ENCODE measurements at places on chromosomes 4 and X.
A peak's percentile ranks its signal among the peaks of the same experiment; 100 is the strongest.

DNA sequence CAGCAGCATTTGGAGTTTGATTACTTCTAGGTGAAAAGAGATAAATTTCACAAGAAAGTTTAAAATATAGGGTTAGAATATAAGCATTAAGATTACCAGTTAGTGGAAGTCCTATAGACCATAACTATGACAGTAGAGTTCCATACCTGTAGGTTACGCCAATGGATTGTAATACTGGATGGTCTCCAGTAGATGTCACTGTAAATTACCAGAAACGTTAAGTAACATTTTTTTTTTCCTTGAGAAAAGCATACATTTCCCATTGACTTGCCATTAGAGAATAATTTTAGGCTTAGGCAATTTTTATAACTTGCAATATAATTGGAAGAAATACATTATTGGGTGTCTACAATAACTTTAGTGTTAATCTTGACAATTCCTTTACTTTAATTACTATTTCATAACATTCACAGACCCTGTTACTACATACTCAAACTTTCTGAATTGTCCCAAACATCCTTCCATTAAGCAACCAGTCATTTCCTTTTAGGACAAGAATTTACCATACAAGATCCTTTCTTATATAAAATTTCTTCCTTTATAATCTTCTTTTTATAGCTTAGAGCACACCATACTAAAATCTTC lies 304.1 kb upstream of the TECRL start:
- DNase-seq, result no peak

DNA sequence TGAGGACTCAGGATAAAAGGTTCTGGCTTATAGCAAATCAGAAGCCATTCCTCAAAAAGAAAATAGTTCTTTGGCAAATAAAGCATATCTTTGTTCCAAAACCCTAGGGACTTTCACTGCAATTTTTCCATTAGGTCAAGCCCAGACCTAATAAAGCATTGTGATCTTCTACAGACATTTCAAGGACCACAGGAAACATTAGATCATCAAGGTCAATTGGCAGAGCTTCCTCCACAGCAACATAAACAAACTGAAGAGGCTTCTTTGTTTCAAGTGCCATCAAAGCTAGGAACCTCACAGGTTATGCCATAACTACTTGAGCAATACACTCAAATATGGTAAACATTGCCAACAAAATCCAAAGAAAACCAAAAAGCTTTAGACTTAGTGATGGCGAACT lies 144.9 kb downstream of the ANXA5 start:
- DNase-seq, result no peak

GRCh38 chr4:136337216-136337615 lies 1195.1 kb downstream of the PCDH18 start:
- no peak for DNase-seq

GRCh38 chr4:161097821-161098220 lies 1066.0 kb downstream of the FSTL5 start:
- no peak for DNase-seq

GRCh38 chr4:179292468-179292867 lies 1850.2 kb upstream of the AGA start:
- DNase-seq, result no peak

- DNase-seq, result no peak
These were observed 49.1 kb downstream of the PRKG2 start for GRCh38 chr4:81165861-81166430.

DNA sequence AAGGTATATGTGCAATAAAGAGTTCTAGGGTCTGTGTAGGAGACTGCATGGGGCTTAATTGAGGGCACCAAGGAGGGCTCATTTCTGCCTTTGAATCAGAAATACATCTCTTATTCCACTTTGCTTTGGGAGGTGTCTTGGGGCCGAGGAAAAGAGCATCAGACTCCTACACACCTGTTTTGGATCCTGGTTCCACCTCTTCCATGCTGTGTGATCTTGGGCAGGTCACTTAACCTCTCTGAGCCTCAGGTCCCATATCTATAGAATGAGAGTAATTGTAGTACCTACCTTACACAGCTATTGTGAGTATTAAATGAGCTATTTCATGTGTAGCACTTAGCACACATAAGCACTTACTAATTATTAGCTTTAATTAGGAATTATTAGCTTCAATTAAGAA lies 100.6 kb downstream of the RTL5 start:
- no peak for DNase-seq

DNA sequence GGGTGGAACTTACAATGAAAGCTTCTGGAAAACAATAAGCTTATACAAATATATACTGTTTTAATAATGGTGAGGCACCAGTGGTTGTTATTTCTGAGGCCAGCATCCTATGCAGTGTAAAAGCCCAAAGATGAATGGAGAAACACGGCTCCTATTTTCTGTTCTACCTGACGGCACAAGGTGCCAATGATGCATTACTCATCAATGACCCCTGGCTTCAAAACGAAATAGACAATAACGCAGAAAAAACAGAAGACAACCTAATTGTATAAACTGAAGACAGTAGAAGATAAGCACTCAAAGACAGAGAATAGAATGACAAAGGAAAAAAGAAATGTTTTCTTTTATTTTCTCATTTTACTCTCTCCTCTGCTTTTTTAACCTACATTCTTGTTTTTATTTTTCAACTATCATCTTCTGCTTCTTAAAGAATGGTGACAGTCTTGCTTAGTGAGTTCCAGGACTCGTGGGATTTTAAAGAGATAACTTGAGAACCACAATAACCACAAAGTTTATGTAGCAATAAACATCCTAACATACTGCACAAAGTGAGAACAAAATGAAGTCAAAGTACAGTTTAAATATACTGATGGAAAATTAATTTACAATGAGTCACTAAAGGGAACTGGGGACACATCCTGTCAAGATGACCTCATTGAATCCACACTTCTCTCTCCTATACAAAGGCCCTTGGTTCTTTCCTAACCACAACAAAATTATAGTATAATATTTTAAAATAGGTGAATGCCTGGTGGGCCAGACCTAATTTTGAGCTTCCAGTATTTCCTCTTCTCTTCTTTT lies 169.8 kb downstream of the BTC start:
- DNase-seq, result peak; percentile 45

- no peak for DNase-seq
These were observed at the start of gene EDA2R for GRCh38 chrX:66638591-66639500. Gene EDA2R, minus strand, starts transcription at chrX:66639078. Its CDS starts 23,058 bp downstream, at chrX:66616020.

DNA sequence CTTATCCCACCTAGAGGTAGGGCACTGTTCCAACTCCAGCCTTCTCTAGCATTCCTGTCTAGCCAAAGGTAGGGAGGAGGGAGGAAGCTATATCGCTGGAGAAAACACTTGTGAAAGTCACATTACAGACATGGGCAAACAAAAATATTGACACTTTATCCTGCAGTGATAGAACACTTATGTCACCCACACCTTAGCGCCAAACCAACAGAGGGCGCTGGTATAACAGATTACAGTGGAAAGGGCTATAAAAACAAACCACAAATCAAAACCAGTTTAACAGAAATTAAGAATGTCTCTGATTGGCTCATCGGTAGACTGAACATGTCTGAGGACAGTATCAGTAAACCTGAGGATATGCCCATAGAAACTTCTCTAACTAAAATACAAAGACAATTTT lies 451.3 kb downstream of the TLL1 start:
- DNase-seq, result no peak

- DNase-seq, result no peak
These were observed 72.7 kb downstream of the FNIP2 start for GRCh38 chr4:158841540-158841939.

DNA sequence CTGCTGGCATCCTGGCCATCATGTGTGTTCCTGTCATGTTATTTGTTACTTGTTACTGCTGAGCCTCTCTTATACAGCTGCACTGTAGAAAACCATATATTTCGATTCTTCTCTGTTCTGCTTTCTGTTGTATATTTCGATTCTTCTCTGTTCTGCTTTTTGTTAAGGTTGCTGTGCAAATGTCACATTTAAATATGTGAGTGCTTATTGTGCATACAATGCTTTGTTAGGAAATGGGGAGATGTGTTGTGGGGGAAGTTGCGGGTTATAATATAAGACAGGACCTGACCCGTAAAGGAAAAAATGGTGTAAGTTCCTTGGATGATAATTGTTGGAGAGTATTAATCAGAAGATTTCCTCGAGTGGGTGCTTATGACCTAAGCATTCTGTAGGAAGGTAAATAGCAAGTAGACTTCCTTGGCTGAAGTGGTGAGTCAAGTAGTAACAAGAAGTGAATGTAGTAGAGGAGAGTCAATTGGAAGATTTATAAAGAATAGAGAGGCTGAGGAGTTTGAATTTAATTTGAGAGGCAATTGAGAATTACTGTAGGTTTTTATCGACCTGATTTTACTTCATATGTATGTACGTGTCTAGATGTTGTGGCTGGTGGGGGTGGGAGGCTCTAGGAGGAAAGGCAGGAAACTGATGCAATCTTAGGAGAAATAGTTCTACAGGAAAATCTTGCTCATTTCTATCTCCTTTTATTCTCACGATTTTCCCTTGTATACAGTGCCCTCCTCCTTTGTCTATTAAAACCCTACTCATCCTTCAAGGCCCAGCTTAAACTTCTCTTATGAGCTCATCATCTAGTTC lies 8.5 kb downstream of the OGT start:
- DNase-seq, result no peak

- no peak for DNase-seq
These were observed 1718.8 kb upstream of the PCDH10 start for GRCh38 chr4:131430302-131430701.

GRCh38 chr4:117800636-117801035 lies 233.7 kb upstream of the NDST3 start:
- no peak for DNase-seq

- no peak for DNase-seq
These were observed 506.6 kb downstream of the SH3BGRL start for GRCh38 chrX:81708487-81708886.

- peak; percentile 82 for DNase-seq
These were observed 213.1 kb upstream of the PSAPL1 start for GRCh38 chr4:7647600-7648543.

DNA sequence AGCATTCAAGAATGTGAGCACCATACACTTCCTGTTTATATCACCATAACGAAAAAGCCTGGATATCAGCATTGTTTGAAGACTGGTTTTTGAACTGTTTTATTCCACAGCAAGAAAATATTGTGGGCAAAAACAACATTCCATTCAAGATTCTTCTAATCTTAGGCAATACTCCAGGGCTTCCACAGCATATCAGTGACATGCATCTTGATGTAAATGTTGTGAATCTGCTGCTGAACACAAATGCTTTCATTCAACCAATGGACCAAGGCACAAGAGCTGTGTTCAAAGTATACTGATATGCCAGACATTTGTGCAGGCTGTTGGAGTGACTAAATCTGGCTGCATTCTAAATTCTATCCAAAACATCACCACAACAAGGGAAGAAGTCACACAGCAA lies 260.1 kb upstream of the ETNPPL start:
- no peak for DNase-seq

DNA sequence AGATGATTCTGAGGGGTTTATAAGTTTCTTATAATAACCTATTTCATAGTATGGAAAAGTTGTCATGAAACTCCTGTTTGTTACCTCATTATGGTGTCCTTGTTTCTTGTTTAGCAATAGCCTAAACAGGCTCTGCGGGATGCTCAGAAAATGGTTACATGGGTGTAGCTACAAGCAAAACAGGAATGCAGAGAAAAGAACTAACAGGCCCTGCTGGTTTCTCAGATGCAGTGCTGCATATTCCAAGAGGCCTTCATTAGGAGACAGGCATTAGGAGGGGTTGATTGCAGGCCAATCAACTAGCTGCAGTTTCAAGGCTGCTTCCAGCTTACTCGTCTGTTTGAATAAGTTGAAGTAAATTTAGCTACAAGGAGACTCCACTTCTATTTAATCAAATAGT lies 37.6 kb upstream of the HPGD start:
- DNase-seq, result no peak

- no peak for DNase-seq
These were observed 23.4 kb upstream of the SLC10A7 start for GRCh38 chr4:146545102-146545501.

DNA sequence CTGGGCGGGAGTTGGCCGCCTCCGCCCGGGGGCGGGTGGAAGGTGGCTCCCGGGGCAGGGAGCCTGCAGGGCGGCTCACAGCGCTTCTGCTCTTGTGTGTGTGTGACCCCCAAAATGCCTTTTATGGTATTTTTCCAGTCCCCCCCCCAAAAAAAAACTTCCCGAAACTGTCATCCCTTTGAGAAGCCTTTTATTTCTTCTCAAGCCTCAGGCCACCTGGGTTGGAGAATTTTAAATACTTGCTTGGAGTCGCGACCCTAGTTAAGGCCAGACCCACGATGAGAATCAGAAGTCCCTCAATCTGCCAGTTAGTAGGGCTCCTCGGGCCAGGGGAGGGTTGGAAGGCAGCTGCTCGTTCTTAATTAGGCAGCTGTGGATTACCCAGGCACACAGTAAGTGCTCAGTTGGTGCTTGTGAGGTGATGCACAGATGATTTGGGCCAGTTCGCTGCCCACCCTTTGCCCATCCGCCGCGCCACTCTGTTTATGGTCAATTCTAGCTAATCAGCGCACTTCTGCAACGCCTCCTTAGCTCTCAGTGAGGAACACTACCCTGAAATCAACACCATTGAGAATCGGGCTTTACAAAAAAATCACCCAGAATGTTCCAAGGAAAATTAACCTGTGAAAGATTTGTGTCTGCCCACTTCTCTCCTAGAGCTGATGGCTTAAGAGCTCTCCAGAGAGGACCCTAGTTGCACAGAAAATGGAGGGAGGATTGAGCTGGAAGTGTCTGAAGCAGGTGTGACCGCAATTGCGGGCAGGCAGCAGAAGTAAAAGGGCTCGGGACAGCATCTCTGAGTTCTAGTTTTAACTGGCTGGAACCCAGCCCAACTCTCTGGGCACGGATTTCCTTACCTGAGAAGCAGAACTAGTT lies 648 bp upstream of the SCD5 start:
- DNase-seq, result no peak

DNA sequence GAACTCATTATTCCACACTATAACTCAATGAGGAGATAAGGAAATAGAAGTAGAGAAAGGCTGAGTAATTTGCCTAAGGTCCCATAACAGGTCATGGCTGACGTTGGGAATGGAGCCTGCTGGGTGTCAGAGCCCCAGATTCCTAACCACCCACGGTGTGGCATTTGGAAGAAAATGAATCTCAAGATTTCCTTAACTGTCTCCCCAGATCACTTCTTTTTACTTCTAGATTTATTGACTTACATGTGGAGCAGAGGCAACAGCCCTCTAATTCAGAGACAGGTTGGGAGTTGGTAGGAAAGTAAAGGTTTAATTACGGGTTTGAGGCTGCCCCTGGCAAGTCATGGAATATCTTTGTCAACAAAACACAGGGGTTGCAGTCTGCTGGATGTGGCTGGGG lies 134.0 kb downstream of the ARHGAP10 start:
- DNase-seq, result no peak

- no peak for DNase-seq
These were observed 1.6 kb upstream of the NKX1-1 start for GRCh38 chr4:1407657-1408333.

- DNase-seq, result no peak
These were observed 498.4 kb downstream of the PACRGL start for GRCh38 chr4:21198683-21199082.

- no peak for DNase-seq
These were observed 153.8 kb downstream of the DCK start for GRCh38 chr4:71147261-71147660.

GRCh38 chrX:22520128-22520828 lies 247.6 kb downstream of the CBLL2 start:
- DNase-seq, result no peak

Data from HTR-8/SVneo (cell line).